ENCODE measurements at places on chromosomes 2 and 18.

DNA sequence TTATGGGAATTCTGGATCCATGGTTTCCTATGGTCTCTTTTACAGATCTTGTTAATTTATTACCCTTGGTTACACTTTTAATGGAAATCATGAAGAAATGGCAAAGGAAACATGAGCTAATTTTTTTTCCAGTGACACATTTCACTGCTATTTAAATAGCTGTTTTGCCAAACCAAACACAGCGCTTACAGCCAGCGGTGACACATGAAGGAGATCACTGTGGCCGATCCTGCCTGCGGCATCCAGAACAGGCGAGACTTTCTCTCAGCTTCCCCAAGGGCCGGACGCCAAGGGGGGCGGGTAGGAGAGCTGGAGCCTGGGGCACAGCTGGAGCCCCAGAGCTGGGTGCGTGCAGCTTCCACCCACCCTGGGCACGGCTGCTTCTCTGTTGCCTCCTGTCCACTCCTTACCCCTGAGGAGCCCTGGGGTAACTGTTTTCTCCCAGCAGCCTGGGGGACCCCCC lies 81.4 kb upstream of the PKDCC start:
- no peak for DNase-seq

DNA sequence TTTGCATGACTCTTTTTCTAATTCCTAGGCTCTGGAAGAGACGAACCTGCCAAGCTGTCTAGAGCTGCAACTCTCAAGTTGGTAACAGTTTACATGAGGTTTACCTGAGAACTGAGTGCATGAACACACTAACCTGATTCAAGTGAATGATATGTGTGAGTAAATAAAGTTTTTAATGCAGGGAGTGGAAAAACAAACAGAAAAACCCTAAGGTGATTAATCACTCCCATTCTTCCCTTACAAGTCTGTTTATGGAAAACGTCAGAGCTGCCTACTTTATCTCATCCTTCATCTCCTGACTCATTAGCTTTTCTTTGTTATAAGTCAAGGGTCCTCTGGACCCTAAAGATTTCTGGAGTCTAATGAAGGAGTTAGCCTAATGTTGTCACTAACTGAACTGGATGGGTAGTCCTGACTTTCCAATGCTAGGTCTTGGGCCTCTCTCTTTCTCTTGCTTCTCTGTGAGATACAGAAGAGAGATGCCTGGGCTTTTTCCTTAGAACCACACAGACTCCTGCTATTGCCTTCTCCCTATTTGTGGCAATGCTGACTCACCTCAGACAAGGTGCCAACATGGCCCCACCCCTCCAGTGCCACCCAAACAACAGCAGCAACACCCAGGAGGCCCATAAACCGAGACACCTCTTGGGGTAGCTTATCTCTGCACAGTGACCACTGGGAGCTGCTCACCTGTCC lies 952.4 kb downstream of the EPHA4 start:
- DNase-seq: no peak

DNA sequence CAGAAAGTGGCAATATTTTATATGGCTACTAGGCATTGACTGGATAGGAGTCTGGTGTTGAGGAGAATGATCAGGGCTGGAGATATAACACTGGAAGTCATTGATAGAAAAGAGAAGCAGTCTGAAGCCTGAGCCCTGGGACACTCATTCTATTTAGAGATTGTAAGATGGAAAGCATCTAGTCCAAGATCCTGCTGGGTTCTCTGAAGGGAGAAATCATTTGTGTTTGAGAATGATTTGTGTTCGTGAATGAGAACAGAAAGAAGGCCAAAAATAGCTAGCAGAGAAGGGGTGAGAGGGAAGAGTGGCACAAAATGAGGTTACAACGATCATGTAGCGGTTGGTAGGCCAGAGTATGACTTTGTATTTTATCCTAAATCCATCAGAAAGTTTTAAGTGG lies 7.6 kb upstream of the ALS2 start:
- no peak for DNase-seq

GRCh38 chr18:75530566-75531211 lies 103.2 kb upstream of the SMIM21 start:
- no peak for DNase-seq

DNA sequence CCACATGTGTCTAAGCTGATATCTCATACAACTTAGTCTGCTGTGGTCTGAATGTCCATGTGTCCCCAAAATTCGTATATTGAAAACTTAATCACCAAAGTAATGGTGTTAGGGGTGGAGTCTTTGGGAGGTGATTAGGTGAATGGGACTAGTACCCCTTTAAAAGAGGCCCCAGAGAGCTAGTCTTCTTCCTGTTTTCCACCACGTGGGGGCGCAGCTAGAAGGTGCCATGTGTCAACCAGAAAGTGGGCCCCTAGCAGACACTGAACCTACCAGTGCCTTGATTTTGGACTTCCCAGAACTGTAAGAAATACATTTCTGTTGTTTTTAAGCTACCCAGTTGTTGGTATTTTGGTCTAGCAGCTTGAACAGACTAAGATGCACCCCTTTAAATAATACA lies 86.6 kb downstream of the ASB1 start:
- no peak for DNase-seq

GRCh38 chr18:49692906-49693716 lies 120.2 kb downstream of the ACAA2 start:
- DNase-seq: no peak

DNA sequence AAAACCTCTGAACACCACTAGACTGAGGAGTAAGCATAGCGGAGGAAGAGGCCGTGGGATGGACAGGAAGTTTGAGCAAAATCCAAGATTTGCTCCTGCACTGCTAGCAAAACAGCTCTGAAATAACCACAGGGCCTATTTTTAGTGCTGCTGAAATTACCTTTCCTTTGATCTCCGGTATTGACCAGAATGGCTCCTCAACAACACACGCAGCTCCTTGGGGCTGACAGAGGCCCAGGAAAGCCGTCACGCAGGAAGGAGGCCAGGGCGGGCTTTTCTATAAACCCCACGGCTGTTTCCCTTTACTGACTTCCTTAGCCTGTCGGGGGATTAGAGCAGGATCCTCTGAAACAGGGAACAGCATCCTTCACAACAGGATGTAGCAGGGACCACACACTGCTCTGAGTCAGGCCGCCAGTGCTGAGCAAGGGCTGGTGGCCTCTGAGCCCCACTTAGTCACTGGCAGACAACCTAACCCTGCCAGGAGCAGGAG lies 80.8 kb upstream of the LCLAT1 start:
- no peak for DNase-seq

DNA sequence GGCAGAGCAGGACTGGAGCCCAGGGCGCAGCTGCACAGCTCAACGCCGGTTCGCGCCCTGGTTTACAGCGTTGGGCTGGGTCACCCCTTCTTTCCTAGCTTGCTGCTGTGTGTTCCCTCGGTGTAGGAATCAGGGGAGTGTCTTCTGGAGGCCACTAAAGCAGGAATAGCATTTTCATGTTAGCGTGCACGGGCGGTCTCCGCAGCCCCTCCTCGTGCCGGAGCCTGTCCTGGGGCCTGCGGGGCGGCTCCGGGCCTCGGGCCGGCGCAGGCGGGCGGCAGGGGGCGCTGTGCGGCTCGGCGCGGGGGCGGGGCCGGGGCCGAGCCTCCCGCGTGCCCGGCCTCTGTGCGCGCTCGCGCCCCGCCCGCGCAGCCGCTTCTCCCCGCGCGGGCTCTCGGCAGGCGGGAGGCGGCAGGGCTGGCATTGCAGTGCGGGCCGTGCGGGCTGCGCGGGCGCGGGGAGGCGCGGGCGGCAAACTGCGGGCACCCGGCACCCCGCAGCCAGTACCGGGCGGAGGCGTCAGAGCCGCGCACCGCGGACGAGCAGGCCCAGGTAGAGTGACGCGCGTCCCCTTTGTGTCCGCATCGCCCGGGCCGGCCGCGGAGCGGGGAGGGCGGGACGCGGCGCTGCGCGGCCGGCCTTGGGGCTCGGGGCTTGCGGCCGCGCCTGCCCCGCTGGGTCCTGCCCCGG lies at the start of gene RNF144A:
Gene RNF144A, plus strand, starts transcription at position 342 of the 690 bp plus-strand sequence. CDS start 79,515 bp downstream, outside the sequence.
- peak; percentile 68 for DNase-seq

All from CD4-positive, alpha-beta T cell treated with Interleukin-15 for 1 hour (primary cell).